Glomerular endothelial cell (primary cell): ENCODE measurements at places on chromosomes 11 and 22.

GRCh38 chr11:20037396-20038153 lies 122.7 kb downstream of the DBX1 start:
- DNase-seq: no peak

DNA sequence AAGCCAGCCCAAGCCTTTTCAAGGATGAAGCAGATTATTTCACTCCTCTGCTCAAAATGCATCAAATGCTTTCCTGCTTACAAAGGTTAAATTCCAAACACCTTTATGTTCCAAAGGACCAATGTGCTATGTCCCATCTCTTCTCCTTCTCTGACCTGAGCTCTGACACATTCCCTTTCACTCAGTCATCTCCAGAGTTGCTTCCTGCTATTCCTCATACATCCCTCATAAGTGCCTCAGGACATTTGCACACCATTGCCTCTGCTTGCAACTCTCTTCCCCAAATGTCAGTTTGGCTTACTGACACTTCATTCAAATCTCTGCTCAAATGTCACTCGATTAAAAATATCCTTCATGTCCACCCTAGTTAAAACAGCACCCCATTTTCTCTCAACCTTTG lies 53.3 kb upstream of the BMAL1 start:
- no peak for DNase-seq

GRCh38 chr11:134101282-134101681 lies 32.4 kb downstream of the JAM3 start:
- no peak for DNase-seq

- no peak for DNase-seq
Observed at GRCh38 chr22:19936513-19936912, 5.1 kb upstream of the COMT start.

- no peak for DNase-seq
Observed at GRCh38 chr11:76705826-76706225, 35.3 kb upstream of the LRRC32 start.
